Anterior cingulate cortex (tissue), 58 donors: ENCODE measurements at places on chromosomes 4 and X.

DNA sequence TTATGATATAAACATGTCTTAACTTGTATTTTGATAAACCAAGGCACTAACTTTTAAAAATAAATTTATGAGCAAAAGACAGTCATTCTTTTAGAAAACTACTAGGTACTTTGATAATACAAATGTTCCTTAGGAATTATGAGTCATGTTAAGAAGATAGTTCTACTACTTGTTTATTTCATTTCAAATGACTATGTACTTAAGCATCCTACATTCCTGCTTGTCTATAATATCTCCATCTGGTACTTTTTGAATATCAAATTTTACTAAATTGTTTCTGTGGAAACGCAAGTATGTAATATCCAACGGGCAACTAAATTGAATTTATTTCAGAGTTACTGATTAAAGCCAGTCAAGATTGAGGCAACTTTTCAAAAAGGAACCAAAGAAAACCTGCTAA, 61.8 kb downstream of the CAMK2D start:
- no peak for DNase-seq

DNA sequence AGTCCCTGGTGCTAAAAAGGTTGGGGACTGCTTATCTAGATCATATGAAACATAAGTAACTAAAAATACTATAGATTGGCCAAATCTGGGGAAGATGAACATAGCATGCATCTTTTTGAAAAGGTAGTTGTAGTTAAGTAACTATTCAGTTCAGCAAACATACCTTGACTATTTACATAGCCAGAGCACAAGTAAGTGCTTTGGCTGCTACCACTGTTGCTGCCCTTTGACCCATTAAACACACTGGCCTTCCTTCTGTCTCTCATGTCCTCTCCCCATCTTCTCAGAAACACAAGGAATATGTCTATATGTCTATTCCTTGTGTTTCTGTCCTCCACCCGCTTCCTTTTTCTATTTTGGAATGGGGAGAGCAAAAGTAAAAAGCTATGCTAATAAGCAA, 87.9 kb upstream of the SPRY1 start:
- no peak for DNase-seq

GRCh38 chr4:1938027-1938426, 66.8 kb downstream of the NSD2 start:
- DNase-seq = no peak

- no peak for DNase-seq
These were observed 187.6 kb downstream of the TSPAN5 start for GRCh38 chr4:98470831-98471230.

DNA sequence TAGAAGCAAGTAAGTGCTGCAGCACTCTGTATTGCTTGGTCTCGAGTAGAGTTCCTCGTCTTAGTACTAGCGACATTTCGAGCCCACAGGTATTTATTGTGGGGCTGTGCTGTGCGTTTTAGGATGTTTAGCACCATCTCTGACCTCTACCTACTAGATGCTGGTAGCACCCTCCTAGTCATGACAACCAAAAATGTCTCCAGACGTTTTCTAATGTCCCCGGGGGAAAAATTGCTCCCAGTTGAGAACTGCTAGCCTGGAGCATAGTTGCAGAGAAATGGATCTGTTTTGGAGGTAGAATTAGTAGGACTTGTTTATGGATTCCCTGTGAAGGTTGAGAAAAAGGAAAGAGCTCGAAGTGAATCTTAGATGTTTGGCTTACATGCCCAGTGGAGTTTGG, 287.2 kb downstream of the TENM3 start:
- no peak for DNase-seq

DNA sequence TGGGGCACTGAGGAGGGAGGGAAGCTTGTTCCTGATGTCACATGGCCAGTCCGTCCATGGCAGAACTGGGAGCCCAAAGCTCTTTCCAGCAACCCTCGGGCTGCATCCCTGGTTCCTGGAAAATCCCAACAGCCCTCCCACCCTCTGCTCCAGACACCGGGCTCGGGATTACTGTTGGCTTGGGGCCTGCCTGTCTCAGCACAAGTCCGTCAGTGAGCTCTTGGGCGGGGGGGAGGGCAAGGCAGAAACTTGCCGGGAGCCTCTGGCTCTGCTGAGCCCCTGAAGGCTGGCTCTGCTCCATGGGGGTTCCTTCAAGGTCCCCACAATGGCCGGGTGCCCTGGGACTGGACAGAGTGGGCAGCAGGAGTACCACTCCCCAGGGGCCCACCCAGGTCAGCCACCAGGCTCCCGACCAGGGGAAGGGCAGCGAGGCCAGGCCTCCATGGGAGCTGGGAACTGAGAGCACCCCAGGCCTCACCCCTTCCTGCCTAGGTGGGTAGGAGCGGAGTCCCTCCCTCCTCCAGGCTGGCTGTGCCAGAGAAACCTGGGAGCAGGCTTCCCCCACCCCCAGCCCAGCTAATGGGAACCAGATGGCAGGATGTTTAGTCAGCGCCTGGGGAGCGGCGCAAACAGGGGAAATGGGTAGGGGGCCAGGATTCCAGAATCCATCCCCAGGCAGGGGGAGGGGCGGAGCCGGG, 6.4 kb upstream of the HAUS7 start:
- no peak for DNase-seq

- no peak for DNase-seq
These were observed 220.9 kb downstream of the DTHD1 start for GRCh38 chr4:36502350-36502749.

DNA sequence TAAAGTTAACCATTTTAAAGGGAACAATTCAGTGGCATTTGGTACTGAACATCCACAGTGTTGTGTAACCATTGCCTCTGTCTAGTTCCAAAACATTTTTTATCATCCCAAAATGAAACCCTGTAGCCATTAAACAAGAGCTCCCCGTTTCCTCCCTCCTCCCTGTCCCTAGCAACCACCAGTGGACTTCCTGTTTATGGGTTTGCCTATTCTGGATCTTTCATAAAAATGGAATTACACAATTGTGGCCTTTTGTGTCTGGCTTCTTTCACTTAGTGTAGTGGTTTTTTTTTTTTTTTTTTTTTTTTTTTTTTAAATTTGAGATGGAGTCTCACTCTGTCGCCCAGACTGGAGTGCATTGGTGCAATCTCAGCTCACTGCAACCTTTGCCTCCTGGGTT, 11.6 kb downstream of the RBMX2 start:
- DNase-seq = no peak

DNA sequence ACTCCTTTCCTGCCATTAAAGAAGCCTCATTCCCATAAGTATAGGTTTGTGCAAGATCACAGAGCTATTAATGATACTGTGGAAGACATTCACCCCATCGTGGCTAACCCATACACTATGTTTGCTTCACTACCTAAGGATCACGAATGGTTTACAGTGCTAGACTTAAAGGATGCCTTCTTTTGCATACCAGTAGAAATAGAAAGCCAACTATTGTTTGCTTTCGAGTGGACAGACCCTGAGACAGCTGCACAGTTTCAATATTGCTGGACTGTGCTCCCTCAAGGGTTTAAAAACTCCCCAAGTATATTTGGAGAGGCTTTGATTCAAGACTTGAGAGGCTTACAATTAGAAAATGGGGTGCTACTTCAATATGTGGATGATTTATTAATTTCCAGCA, 16.0 kb upstream of the PAPSS1 start:
- DNase-seq = no peak

GRCh38 chr4:75302648-75303047, 211.6 kb downstream of the RCHY1 start:
- no peak for DNase-seq

- peak; percentile 4 for DNase-seq
These were observed 52.9 kb upstream of the HPF1 start for GRCh38 chr4:169810325-169811323.

DNA sequence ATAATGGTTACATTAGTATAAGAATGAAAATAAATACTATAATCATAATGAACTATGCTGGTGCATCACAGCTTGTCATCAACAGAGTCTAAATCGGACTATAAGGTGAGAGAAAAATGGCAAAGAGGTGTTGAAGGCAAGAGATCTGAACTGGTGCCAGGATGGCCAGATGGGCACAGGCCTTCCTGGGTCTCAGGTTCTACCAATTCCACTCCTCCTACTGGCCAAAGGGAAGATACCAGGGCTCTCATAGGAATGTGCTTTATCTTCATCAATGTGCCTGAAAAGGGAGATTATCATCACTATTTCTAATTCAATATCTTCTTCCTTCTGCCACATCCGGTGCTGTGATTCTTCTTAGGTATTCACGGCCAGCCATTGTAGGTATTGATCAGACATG, 107.6 kb downstream of the GASK1B start:
- DNase-seq = no peak

DNA sequence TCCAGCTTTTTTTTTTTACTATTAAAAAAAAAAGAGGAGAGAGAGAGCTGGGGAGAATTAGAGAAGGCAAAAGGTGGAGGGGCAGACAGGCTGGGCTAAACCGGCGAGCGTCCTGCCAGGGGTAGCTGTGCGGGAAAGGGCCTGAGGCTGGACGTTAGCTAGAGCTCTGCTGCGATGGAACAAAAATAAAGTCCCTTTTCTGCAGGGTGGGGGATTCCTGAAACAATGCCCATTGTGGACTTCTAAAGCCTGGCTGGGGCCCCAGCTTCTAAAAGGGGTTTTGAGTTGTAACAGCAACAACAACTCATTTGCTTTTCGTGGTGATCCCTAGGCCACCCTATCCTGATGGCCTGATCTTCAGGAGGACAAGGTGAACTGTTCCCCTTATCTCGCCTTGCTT, 311.7 kb downstream of the FBXW7 start:
- no peak for DNase-seq

DNA sequence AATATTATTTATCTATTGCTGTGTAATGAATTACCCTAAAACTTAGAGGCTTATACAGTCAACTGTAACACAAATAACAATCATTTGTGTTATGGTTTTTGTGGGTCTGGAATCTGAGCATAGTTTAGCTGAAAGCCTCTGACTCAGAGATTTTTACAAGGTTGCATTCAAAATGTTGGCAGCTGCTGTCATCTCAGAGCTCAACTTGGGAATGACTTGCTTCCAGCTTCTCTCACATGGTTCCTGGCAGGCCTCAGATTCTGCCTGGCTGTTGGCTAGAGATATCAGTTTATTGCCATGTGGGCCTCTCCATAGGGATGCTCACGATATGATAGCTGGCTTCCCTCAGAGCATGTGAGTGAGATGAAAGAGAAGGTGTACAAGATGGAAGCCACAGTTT, 70.2 kb upstream of the BRWD3 start:
- no peak for DNase-seq

DNA sequence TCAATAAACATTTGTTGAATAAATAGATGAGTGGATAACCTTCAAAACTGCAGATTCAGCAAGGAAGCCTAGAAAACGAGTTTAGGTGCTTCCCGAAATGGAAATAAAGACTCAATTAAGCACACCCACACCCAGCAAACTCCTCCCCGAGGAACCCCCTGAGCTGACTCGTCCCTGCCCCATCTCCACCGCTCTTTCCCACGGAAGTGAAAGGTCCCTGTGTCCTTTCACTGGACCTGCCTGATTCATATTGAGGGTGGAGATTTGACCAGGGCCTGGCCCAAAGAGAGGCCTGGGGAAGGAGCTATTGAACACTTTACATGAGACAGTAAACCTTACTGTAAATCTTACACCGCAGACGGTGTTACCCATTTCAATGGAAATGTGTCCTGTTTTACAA, 129.1 kb downstream of the CPZ start:
- DNase-seq = no peak

DNA sequence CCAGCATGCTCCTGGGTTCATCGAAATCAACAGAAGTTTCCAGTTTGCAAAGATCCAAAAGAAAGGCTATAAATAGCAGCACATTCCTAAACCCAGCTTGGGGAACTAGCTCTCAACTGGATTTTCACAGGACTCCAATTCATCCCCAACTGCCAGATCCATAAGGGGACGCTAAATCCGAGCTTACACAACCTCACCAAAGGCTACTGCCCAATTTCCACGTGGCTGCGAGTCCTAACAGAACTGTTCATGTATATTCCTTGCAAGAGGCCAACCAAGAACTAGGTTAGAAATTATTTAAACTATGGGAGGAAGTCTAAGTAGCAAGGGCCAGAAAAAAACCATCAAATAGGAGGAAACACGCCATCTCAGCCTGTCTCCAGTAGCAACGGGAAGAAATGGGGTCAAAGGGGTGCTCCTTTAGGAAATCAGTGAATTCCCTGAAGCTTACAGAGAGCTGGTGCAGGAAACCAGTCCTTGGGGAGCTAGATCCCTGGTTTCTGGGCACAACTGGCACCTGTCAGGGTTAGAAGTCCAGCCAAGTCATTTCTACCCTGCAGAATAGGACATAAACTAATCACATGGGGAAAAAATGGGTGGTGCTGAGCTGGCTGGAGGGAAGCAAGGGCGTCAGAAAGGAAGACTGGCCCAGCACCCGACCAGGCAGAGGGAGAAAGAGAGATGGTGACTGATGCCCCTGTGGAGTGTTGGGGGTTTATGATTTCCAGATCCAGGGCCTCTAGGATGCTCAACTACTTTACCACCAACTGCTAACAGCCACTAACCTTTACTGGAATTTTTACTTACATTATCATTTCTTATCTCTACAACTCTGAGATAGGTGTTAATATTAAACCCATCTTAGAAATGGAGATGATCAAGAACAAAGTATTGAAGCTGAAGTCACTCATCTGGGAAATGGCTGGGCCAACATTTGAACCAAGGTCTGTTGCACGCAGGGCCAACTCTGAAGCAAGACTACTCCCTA, 20.5 kb downstream of the RELL1 start:
- DNase-seq = no peak

DNA sequence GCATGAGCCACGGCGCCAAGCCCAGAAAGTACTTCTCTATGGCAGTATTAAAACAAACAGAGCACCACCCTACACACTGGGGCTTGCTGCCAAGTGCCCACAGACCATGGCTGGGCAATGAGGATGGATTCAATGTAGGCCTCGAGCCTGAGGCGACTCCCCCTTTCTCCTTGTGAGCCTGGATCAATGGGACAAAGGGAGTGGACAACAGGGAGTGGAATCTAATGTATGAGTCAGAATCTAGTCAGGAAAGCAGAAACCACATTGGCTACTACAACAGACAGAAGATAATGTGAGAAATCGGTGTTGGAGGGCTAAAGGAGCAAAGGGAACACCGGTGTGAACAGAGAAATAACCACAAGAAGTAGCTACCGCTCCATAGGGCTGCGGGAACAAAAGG, 37.7 kb upstream of the OCIAD2 start:
- DNase-seq = no peak

DNA sequence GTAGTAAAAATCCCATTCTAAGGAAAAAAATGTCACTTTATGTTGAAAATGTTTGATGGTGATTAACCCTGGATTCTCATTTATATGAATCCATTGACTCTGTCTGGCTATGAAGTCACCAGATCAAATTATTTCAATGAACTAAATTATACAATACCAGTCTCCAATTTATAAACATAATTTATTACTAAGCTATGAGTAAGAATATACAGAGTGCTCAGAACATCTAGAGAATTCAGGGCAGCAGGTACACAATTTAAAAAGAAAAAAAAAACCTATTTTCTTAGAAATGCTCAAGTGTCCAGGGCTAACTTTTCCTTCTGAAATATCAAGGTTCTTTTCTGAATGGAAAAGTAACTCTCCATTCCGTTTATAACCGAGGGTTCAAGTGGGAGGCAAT, 48.6 kb downstream of the VEGFC start:
- DNase-seq = no peak
